ENCODE measurements at places on chromosomes 11 and 22.

DNA sequence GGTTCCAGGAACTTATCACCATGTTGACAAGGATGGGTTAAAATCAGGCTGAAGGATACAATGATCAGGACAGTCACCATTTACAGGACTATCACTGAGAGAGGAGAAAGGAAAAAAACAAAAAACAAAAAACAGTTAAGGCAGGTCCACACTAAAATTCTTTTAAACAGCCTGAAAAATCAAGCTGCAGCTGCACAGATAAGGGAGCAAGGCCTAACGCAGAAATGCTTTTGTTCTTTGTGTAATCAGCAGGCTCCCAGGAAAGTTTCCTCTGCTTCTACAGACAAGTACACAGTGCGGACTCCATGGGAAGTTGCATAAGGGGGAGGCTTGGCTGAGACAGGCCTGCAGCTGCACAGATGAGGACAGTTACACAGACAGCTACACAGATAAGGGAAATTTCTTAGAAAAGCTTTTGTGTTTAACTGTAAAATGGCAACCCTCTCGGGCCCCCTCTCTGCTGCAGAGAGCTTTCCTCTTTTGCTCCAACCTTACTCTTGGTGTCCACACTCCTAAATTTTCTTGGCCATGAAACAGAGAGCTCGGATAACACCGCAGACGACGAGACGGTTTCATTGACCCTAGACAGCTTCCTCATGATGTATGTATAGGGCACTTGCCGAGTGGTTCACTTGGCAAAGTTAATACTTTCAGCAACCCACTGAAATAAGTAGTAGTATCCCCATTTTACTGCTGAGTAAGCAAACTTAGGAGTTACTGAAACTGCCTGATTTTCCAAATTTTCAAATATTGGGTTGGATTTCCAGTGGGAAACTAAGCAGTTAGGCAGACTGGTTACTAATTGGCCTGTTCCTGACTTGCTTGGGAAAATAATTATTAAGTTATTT is 45.5 kb downstream of the PIWIL3 start:
- DNase-seq, result peak; percentile 60

- no peak for DNase-seq
Measured at GRCh38 chr11:36257351-36257750, 31.9 kb downstream of the COMMD9 start.

GRCh38 chr11:124900464-124900863 is 2.8 kb upstream of the ROBO4 start:
- DNase-seq, result no peak

DNA sequence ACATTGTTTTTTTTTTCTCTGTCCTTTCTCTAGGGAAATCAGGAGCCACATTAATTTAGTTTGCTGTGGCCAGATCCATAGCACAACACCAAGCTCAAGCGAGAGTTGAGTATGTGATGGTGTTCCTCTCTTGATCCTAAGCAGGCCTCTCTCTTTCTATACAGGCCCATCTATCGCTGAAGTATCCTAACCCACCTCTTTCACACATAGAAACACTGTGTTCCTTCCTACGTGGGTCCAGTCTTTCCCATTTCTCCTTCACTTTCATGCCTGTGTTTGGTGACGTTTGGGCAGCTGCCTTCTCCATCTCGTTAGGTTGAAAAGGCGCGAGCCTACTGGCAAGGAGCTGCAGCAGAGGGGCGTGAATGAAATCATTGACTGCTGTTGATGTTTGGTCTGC is 2.4 kb downstream of the PACS1 start:
- DNase-seq, result no peak

DNA sequence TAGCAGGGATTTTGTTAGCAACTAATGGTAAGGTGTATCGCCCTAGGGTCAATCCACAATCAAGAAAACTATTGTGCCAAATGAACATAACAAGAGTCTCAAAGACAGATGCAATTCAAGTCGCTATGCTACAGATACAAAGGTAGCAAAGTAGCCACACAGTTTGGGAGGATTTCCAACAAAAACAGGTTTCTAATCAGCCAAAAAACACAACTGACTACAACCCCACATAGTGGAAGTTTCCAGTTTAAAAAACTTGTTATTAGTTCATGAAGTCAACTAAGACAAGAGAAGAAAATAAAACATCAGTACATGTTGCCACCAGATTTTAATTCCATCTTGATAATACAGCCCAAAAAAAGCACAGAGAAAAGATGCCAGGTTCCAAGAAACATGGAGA is 38.0 kb downstream of the MYH9 start:
- no peak for DNase-seq

DNA sequence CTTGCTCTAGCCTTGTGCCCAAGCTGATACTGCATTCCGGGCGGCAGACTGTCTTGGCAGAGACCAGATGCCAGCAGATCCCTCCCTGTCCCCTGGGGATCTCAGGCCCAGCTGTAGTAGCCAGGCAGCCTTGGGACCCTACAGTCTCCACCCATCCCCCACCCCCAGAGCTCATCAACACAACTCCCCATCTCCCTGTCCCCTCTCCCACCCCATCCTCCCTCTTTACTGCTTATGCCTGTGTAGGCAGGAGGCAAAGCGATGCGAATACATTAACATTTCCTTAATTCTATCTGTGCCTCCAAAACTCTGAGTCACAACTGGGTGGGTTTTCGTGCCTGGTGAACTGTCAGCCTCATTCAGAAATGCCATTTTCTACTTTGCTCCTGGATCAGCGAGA is 547.6 kb downstream of the BUD13 start:
- no peak for DNase-seq

GRCh38 chr22:35740616-35741015 is 22.9 kb downstream of the APOL5 start:
- DNase-seq, result no peak

DNA sequence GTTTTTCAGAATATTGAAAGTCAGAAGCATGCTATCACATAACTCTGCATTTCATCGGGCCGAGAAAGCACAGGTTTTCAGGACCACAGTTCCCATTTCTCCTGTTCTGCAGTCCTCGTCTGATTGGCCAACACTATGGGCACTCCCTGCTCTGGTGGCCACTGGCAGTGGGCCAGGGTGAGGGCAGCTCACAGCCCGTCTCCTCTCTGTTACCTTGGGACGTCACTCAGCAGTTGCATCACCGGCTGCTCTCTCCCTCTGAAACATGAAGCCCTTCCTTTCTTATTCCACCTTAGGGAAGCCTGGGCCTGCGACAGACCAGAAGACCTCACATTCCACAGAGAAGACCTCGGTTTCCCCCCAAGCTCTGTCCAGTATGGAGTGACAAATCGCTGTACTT is 11.4 kb upstream of the MICAL3 start:
- no peak for DNase-seq

GRCh38 chr11:79047321-79047720 is 393.5 kb downstream of the TENM4 start:
- DNase-seq, result no peak

DNA sequence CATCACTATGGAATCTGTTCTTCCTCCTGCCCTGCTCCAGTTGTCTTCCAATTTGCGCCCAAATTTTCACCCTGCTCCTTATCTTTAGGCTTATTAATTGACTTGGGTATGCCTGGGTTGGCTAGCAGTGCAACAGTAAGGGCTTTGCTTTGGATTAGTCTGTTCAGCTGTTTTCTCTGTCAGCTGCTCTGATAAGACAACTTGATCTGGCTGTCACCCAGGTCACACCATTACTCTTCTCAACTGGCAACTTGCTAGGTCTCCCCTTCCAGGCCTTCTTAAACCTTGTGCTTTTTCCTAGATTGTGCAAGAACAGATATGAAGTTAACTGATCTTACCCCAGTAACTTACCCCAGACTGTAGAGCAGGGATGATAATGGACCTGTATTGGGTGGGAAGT is 357.8 kb upstream of the LARGE1 start:
- DNase-seq, result no peak

DNA sequence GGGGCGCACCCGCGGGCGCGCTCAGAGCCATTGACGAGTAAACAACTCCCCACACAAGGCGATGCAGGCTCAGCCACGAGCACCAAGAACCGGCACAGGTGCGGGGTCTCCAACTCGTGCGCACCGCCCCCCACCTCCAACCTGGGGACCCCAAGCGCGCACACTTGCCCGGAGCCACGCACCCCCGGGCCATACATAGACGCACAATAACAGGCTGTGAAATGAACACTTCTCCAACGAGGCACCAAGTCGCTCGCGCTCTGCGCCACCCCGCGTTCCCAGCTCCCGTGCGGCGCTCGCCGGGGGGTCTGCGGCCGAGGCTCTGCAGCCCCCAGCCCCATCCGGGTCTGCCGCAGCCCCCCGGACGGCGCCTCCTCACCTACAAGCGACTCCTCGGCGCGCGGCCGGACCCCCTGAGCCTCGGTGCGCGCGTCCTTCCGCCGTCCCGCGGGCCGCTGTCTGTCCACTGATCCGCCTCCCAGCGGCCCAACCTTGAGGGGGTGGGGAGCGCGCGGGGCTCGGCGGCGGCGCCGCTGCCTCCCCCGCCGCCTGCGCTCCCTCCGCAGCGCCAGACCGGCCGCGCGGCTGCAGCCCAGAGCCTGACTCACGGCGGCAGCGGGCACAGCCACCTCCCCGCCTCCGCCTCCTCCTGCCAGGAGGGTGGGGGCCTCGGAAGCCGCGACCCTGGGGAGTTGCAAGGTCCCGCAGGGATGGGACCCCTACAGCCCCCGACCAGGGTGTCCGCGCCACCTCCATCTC is 1.6 kb downstream of the IFITM10 start:
- DNase-seq, result peak; percentile 65

DNA sequence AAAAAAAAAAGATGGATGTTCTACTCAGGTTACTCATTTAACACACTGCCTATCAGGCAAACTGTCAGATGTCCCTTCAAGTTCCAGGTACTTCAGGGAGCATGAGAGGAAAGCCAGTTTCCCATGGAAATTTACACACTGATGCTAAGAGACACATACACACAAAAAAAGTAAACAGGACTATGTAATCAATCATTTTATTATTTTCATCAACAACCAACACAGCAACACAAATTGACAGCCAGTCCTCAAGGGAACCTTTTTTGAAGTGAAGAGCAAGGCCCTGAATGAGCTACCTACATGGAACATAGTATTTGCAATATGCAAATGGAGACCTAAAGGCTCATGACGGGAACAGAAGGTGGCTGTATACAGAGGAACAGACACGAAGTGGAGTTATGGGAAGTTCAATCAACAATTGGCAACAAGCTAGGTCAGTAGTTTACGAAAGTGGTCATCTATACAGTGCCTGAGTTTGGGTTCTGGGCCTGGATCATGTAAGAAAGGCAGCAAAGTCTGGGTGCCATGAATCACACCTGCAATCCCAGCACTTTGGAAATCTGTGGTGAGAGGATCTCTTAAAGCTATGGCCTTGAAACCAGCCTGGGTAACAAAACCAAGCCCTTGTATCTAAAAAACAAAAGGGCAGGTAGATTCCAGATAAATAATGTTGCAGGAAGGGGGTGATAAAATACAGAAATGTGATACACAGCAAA is 12.6 kb upstream of the WDR74 start:
- DNase-seq, result no peak

DNA sequence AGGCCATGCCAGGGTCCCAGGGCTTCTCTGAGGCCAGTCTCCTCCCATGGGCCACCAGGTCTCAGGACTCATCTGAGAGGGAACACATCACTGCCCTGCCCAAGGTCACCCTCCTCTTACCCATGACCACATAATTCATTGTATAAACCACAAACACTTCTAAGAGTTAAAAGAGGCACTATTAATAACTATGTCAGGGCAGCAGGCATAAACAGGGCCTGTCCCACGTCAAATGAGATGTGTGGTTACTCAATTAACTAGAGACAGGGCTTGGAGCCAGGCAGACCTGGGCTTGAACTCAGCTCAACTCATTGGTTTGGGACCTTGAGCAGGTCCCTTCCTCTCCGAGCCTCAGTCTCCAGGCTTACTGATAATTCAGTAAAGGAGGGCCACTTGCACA is 33.1 kb downstream of the ARAP1 start:
- no peak for DNase-seq

DNA sequence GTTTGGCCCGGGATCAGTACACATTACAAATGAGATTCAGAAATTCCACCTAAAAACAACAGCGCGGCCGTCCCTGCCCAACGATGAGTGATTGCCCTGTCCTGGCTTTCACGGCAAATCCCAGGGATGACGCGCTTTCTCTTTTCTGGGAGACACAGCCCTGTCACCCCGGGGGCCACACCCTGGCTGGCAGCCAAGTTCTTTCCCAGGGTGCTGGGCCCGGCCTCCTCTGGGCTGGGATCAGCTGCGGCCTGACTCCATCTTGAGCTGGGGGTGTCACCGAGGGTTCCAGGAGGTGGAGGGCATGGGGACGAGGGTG is 82.7 kb downstream of the FBLN1 start:
- DNase-seq, result no peak

GRCh38 chr11:2750101-2750681 is 50.4 kb upstream of the KCNQ1OT1 start:
- no peak for DNase-seq

DNA sequence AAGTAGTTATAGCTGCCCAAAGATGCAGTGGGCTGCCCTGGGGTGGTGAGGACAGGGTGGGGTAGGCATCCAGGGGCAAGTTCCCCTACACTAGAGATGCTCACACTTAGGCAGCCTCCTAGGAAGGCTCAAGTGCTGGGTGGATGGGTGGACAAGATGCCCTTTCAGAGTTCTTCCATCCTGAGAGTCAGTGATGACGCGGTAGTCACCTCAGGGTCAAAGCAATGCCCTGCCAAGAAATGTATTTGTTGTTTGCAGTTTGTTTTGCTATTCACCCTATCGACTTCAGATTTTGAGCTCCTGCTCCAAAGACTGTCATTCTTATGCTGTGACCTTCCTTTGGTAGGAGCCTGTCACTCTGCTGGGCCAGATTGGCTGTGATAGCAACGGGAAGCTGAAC is 18.9 kb downstream of the POLA2 start:
- no peak for DNase-seq

DNA sequence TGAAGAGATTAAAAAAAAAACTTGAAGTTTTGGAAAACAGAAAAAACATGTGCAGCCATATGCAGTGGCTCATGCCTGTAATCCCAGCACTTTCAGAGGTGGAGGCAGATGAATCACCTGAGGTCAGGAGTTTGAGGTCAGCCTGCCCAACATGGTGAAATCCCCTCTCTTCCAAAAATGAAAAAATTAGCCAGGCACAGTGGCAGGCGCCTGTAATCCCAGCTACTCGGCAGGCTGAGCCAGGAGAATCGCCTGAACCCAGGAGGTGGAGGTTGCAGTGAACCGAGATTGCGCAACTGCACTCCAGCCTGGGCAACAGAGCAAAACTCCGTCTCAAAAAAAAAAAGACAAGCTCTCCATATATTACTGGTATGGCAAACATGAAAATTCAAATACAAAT is 7.6 kb downstream of the DLG2 start:
- no peak for DNase-seq

- DNase-seq, result no peak
Measured at GRCh38 chr11:108196901-108197300, 25.5 kb downstream of the NPAT start.

GRCh38 chr22:31329029-31329428 is 17.1 kb downstream of the PATZ1 start:
- no peak for DNase-seq

GRCh38 chr22:22893077-22893805 is 5.6 kb downstream of the IGLL5 start:
- no peak for DNase-seq

GRCh38 chr11:72681226-72682153 is 7.3 kb upstream of the PDE2A start:
- no peak for DNase-seq
